ENCODE measurements at places on chromosomes 3 and 15.
A peak's percentile ranks its signal among the peaks of the same experiment; 100 is the strongest.

DNA sequence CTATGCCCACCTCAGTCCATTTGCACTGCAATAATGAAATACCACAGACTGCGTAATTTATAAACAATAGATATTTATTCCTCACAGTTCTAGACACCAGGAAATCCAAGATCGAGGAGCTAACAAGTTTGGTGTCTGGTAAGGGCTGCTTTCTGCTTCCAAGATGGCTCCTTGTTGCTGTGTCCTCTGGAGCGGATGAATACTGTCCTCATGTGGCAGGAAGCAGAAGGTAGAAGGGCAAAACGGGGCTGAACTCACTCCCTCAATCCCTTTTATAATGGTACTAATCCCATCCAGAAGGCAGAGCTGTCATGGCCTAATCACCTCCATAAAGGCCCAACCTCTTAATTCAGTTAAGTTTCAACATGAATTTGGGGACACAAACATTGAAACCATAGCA lies 75.3 kb downstream of the P2RY1 start:
- no peak for DNase-seq

DNA sequence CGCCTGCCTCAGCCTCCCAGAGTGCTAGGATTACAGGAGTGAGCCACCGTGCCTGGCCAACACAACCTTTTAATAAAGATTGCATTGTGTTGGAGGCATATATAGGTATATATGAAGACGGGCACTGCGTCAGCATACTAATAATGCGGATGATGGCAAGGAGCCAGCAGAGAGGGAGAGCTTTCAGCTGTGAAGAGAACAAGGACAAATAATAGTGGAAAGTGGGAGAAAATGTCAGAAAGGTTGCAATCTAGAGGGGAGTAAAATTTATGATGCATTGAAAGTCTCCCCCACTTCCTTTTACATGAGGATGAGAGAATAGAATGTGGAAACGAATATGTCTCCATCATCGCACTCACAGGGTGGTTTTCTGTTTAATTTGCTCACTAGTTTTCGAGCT lies 170.5 kb upstream of the TBL1XR1 start:
- DNase-seq = no peak

GRCh38 chr3:162491952-162492351 lies 995.3 kb downstream of the OTOL1 start:
- no peak for DNase-seq

- no peak for DNase-seq
These were observed 29.2 kb downstream of the GJD2 start for GRCh38 chr15:34725556-34725955.

DNA sequence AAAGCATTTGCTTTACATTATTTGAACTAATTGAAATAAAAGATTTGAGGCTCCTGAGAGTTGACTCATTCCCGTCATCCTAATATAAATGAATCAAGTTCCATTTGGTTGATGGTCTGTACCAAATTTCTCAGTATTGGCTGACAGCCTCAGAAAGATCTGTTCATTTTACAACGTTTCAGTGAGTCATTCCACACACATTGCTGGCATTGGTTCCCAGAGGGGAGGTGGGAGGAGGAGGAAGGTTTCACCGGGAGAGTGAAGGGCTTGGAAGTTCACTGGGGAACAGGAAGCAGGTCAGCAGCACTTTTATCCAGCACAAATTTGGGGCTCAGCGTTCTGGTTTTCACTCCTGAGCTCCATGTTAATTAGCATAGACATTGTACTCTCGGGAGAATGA lies 176.7 kb upstream of the CADPS start:
- no peak for DNase-seq

DNA sequence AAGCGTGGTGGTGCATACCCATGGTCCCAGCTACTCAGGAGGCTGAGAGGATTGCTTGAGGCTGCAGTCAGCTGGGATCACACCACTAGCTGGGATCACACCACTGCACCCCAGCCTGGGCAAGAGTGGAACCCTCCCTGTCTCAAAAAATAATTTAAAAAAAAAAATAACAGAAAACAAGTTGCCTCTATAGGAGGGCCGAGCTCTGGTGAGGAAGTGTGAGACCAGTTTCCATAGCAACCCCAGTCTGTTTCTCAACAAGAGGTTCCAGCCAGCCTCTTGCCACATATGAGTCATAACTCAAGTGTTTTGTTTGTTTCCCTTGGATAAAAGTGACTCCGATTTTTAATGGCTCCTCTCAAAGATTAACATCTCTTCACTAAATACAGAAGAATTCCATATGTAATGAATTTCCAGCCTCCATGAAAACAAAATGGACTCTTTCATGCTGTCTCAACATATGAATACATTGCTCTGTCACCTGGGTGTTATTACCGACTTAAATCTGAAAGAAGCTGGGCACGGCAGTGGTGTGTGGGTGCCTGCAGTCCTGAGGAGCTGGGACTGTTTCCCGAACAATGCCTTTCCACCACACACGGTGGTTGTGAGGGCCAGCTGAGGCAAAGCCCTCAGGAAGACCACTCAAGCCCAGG lies 19.7 kb downstream of the TMEM43 start:
- peak; percentile 92 for DNase-seq

DNA sequence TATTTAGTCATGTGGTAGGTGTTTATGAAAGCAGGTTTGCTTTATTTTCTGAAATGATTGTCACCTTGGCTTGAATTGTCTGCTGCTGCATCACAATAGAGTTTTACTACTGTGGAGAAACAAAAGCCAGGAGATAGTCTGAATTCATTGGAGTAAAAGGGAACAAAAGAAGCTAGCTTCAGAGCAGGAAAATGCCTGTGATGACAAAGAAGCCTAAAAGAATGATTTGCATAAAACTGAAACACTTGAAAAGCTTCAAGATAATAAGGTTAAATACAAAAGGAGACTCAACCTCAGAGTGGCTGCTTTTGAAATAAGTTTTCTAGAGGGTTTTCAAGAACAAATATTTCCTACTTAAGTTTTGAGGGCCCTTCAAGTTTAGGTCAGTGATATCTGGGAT lies 138.3 kb downstream of the PTPRG start:
- no peak for DNase-seq

GRCh38 chr15:49282366-49282765 lies 112.3 kb downstream of the GALK2 start:
- DNase-seq = no peak

DNA sequence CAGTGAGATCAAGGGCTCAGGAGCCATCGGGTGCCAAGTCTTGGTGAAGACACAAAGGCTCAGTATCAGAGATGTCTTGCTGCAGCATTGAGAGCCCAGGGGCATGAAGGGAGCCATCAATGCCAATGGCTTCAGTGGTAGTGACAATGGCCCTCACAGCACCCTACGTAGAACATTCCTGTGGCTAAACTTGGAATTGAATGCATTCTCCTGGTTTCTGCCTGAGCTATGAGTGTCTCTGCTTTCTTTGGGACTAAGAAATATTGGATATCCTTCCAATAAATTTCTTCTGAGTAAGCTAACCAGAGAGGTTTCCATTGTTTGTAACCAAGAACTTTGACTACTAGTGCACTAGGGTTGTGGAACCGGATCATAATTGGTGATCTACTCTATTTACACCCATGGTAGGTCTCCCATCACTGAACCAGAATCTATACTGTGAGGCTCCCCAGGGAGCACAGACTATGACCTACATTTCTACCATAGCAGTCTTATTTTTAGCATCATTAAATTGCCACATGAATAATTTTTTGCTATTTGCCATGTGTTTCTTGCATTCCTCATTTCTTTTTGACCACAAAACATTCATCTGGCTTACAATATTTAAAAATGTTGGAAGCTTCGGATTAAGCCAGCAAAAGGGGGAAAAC lies 31.6 kb upstream of the PDZRN3 start:
- DNase-seq = no peak

GRCh38 chr3:127710155-127710941 lies 37.6 kb downstream of the ABTB1 start:
- DNase-seq = no peak

GRCh38 chr3:64616953-64617352 lies 70.8 kb downstream of the ADAMTS9 start:
- DNase-seq = no peak

DNA sequence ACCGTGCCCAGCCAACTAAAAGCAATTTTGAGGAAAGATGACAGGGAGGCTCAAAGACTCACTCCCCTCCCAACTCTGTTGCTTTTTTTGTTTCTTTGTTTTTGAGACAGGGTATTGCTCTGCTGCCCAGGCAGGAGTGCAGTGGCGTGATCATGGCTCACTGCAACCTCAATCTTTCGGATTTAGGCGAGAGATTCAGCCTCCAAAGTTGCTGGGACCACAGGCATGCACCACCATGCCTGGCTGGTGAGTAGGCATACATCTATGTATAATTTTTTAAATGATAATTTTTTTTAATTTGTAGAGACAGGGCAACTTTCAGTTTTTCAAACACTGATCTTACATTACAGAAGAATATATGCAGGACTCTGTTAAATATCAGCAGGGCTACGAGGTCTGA lies 15.8 kb upstream of the THUMPD3 start:
- no peak for DNase-seq

GRCh38 chr3:117433427-117433826 lies 723.8 kb downstream of the TUSC7 start:
- DNase-seq = peak; percentile 6

DNA sequence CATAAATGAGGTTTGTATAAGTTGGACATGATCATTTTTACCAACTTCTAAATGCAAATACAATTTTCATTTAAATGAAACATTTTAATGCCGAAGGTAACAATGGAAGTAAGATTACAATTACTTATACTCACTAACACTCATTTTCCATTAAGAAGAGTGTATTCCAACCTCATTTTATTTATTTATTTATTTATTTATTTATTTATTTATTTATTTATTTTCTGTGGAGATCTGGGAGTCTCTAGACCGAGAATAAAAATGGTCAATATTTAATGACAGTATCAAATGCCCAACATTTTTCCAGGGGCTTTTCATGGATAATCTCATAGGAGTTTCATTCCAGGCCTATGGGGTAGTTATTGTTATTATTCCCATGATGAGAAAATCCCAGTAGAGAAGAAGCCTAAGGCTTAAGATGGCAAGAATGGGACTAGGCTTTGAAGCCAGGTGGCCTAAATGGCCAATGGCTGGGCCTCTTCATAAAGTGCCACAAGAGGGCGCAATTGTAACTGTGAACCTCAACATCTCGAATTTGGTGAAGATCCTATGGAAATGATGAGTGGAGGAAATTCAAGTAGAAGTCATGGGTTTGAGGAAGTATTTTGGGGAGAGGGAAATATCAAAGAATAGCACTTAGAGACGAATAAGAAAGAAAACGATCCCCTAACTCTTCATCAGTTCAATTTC lies 21.3 kb downstream of the VGLL3 start:
- DNase-seq = no peak

DNA sequence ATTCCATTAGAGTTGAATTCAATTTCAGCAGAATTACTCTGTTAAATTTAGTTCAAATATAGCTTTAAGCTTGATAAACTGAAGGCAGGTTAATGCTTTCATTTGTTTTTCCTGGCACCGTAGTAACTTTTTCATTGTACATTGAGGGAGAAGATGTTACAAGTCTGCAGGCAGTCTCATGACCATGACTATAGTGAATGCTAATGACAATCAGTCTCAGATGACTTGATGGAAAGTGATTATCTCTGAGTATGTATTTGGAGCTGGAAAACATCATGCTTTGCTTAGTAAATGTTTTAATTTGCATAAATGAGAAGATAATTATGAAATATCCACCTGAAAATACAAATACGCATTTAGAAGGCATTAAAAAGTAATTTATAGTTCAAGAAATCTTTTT lies 16.0 kb upstream of the RNF7 start:
- DNase-seq = no peak

- no peak for DNase-seq
These were observed 15.8 kb upstream of the SST start for GRCh38 chr3:187685948-187686347.

GRCh38 chr3:112773864-112774263 lies 72.8 kb downstream of the CD200R1L start:
- DNase-seq = no peak

DNA sequence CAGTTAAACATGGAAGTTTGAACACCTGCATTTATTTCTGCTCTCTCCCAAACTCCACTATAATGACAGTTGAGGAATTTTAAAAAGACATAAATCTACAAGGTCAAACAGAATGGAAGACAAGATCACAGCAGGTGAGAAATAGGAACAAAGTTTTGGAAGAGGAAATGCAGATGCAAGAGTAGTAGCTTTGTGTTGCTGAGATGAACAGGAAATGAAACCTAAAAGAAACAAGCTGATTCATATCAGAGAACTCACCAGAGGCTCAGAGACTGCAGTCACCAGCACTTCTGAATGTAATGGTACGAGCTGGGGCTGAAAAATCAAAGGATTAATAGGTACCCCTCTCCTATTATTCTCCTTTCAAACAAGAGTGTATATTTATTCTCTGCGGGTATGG lies 459.9 kb downstream of the RAP2B start:
- no peak for DNase-seq

DNA sequence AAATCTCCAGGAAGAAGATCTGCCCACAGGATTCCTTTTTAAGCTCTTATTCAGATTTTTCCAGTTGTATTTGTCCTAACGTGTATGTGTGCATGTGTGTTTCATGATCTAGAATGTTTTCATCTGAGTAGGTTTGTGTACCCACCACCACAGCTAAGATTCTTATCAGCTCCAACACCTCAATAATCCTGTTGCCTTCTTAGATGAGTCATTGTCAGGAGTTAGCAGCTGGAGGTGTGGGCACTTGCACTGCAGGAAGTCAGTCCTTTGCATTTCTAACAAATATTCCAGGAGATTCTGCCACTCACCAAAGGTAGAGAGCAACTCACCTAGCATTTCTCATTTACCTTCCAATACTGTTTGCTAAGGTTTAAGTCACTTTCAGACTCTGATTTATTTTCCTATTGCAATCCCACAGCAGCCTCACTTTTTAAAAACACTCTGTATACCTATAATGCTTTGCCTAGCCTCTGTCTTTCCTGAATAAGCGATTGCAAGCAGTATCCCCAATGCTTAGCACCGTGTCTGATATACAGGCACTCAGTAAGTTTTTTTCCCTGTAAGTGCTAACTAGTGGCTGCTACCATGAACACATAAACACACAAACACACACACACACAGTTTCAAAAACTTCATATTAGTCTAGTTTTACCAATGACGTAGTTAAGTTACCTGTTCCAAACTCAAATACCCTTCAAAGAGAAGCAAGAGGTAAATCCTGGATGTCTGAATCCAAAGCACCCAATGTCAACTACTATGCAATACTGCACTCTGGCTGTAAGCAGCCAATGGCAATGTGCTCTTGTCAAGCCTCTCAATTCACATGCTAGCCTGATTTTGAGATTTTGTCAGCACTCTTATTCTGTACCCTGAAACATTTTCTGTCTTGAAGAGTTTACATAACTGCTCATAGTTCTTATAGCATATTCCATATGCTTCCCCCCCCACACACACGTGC lies 713.5 kb upstream of the LMCD1 start:
- no peak for DNase-seq

GRCh38 chr15:99058421-99058870 lies 46.4 kb upstream of the SYNM start:
- peak; percentile 14 for DNase-seq

DNA sequence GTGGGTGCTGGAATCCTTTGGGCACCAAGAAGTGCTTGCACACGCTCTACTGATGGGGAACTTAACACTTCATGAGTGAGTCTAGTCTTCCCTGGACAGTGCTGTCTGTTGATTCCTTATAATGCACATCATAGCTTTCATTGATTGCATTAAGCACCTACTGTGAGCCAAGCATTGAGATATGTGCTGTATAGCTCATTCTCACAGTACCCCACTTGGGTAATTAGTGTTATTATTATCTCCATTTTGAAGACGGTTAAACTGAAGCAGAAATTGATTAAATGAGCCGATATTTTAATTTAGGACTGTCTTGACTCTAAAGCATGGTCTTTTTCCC lies 504 bp upstream of the PDHB start:
- no peak for DNase-seq

Data from large intestine (tissue), 12 donors.